Uterine smooth muscle cell (primary cell): ENCODE measurements at places on chromosomes 1 and 21. TPM values are rescaled to one million over a fixed set of nuclear protein-coding genes. Genes with fewer than 3 reads are reported as not detected.

S100A11 gene
- total RNA-seq: 42.2 and 59.2 TPM in 2 replicates

CFAP141 gene
- not detected in 2 replicates for total RNA-seq

LRRC3 gene
- total RNA-seq: 0.33 and 0.37 TPM in 2 replicates

ZMPSTE24 gene
- 83.4 and 93.2 TPM in 2 replicates for total RNA-seq
